Memory B cell (primary cell): ENCODE measurements at places on chromosomes 7 and 10.

DNA sequence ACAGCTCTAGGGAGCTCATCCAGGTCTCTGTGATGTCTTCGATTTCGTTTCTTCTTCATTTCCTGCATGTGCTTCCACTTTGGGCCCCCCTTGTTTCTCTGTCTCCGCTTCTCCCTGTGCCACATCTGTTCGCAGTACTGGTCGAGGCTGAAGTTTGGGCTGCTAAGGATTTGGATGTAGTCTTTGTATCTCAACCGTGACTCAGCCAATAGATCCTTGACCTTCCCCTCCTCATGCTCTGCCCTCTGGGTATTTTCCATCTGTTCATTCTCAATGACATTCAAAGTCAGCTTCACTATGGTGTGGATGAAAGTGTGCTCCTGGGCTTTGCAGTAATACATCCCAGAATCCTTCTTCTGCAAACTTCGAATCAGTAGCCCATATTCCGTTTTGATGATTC is 187.4 kb downstream of the SEMA3D start:
- H3K4me3 ChIP-seq, result no peak overlapping the region
- no peak overlapping the region for H3K27ac ChIP-seq
- no peaks in the 10 kb centered on the region for H3K4me1 ChIP-seq
- H3K27me3 ChIP-seq, result no peaks in the 10 kb centered on the region
- no peaks in the 10 kb centered on the region for H3K36me3 ChIP-seq

- peaks cover 7% of the 10 kb centered on the region for H3K4me1 ChIP-seq
- no peak for DNase-seq
These were observed 16.3 kb downstream of the LIPA start for GRCh38 chr10:89235073-89235798.

DNA sequence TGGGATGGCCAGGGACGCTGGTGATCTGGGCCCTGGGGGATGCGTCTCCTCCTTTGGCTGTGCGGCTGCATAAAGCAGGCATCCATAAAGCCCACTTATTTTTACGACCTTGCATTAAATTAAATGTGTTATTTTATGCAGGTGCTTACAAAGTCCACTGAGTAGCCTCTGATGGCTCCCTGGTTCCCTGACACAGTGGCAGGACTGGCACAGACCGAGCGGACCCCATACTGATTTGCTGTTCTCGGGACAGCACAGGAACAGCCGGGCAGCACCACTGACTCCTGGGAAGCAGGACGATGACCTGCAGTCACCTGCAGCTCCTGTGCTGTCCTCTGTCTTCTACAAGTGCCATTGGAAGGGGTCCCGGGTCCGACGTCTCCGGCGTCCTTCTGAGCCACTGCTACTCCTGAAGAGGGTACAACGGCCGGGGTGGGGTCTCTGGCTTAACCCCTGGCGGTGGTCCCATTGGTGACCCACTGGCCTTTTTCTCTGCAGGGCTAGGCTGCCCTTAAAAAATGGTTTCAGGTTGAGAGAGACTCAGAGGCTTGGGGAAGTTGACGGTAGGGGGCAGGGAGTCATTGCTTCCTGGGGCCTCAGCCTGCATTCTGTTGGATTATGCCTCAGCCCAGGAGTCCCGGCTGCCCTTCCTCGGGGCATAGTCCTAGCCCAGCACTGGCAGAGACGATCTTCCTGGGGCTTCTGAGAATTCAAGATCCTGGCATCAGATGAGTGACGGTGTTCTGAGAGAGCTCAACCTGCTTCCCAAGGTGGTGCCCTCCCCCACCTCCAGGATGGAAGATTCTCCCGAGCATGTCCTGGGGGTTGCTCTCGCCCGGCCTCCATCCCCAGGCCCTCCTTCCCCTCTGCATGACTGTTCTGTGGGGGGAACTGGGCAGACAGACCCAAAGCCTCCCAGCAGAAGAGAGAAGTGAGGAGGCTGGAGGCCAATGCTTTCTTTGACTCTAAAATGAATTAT is 330.1 kb downstream of the ADARB2 start:
- H3K27me3 ChIP-seq, result peaks cover 13% of the 10 kb centered on the region
- H3K27ac ChIP-seq, result no peak overlapping the region
- peaks cover 4% of the 10 kb centered on the region for H3K4me1 ChIP-seq

DNA sequence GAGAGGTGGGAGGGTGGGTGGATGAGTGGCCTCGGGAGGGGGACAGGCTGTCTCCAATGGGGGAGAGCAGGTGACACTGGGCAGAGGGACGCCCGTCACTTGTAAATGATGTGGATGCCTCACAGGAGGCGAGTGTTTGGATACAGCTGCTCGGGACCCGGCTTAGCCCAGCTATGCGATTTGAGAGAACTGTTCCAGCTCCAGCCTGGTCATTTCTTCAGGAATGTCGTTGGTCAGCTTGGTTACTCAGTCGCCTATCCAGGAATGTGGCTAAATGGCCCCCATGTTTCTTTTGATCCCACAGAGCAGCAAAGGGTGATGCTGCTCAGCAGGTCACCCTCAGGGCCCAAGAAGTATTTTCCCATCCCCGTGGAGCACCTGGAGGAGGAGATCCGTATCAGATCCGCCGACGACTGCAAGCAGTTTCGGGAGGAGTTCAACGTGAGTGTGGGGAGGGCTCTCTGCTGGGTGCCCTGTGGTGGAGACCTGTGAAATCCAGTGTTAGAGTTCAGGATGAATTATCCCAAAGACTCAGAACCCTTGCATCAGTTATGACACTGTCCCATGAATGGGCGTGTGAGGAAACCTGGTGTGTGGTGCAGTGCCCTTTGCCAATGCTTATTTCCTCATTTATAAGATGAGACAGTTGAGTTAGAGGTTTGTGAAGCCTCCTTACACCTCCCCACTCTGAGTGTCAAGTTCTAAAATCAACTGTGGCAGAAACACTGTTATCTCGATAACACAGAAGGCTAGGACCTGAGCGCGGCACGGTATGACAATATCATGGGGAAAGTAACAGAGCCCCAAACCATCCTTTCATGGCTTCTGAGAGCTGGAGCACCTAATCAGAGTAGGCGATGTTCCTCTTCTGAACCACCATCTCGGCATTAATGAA is 76.8 kb downstream of the MKI67 start:
- DNase-seq, result no peak
- peaks cover 40% of the 10 kb centered on the region for H3K4me1 ChIP-seq
- H3K27me3 ChIP-seq, result no peaks in the 10 kb centered on the region
- peak overlapping the region; percentile 86 for H3K27ac ChIP-seq
- no peak overlapping the region for H3K4me3 ChIP-seq

DNA sequence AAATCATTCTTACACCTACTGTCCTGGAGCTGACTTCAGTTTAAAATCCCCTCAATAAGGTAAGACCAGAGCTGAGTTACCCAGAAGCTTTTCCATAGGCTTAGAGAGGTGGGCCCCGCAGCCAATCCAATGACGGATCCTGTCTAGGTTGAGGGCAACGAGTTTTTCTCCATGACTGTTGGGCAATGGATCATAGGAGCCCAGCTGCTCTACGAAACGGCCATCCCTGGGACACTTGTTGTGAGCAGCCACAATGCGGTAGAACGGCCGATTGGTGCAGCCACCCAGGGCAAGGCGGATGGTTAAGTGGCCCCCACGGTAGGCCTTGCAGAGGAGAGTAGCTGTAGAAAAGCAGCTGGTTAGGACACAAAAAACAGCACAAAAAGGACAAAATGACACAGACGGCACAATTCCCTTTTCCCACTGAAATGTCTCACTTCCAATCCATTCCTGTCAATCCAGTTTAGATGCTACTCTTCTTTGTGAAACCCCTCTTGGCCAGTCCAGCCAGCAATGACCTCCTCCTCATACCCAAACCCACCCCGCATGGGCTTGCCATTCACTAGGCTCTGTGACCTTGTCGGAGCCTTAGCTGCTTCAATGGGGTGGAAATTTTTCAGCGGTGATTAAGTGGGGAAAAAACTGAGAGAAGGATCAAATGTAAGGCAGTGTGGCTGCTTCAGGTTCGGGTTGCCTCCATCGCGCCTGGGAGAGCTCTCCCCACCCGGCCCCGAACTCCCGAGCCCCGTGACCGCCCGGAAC is 580 bp downstream of the MRPS16 start:
- H3K36me3 ChIP-seq, result peaks cover 8% of the 10 kb centered on the region
- peak overlapping the region; percentile 96 for H3K27ac ChIP-seq
- peak overlapping the region; percentile 99 for H3K4me3 ChIP-seq
- no peak for DNase-seq

GRCh38 chr7:130143986-130144311 is 61.3 kb downstream of the TMEM209 start:
- no peaks in the 10 kb centered on the region for H3K36me3 ChIP-seq
- peak overlapping the region; percentile 87 for H3K27ac ChIP-seq
- H3K4me1 ChIP-seq, result peaks cover 26% of the 10 kb centered on the region
- no peak overlapping the region for H3K4me3 ChIP-seq
- no peak for DNase-seq

DNA sequence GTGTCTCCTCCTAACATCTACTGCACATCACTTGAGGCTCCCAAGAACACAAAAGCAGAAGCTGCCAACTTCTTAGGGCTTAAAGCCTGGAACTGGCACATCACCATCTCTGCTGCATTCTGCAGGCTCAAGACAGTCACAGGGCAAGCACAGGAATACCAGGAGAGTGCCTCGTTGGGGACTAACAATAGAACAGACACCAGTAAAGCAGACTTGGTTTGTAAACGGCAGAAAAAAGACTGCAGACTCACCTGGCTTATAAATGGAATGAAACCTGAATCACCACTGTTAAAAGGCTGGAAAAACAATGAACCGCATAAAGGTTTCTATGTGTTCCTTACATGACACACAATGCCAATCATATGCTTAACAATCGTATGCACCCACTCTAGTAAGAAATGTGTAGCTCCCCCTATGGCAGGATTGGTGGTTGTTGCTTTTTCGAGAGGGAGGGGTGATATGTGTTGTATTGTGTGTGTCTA is 12.8 kb downstream of the RHEB start:
- H3K36me3 ChIP-seq, result no peaks in the 10 kb centered on the region
- no peaks in the 10 kb centered on the region for H3K27me3 ChIP-seq
- H3K4me1 ChIP-seq, result peaks cover 25% of the 10 kb centered on the region
- DNase-seq, result no peak
- H3K4me3 ChIP-seq, result no peak overlapping the region
- H3K27ac ChIP-seq, result no peak overlapping the region

DNA sequence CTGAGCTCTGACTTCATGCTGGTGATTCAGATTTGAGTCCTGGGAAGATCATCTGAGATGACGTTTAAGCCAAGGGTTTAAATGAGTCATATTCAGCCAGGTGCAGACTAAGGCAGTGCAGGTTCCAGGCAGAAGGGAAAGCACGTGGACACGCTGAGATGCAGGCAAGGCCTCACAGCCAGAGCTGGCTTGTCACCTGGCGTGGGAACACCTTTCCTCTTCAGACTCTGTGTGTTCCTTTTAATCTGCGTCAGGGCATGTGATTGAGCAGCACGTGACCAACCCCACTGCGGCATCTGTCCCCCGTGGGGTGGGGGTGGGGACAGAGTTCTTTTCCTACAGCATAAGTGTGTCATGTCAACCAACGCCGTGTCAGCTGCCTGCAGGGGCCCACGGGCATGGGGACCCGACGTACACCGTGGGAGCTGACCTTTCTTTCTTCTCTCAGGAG is 10.7 kb upstream of the IDI2 start:
- peak overlapping the region; percentile 88 for H3K27ac ChIP-seq
- H3K4me3 ChIP-seq, result peak overlapping the region; percentile 11
- peak; percentile 21 for DNase-seq
- H3K36me3 ChIP-seq, result peaks cover 5% of the 10 kb centered on the region

GRCh38 chr7:52253953-52254352 is 781.5 kb upstream of the POM121L12 start:
- H3K36me3 ChIP-seq, result no peaks in the 10 kb centered on the region
- no peak for DNase-seq
- H3K4me3 ChIP-seq, result no peak overlapping the region
- H3K27ac ChIP-seq, result no peak overlapping the region
- H3K27me3 ChIP-seq, result no peaks in the 10 kb centered on the region
